ENCODE measurements at places on chromosomes 13 and 19.
A peak's percentile ranks its signal among the peaks of the same experiment; 100 is the strongest.

DNA sequence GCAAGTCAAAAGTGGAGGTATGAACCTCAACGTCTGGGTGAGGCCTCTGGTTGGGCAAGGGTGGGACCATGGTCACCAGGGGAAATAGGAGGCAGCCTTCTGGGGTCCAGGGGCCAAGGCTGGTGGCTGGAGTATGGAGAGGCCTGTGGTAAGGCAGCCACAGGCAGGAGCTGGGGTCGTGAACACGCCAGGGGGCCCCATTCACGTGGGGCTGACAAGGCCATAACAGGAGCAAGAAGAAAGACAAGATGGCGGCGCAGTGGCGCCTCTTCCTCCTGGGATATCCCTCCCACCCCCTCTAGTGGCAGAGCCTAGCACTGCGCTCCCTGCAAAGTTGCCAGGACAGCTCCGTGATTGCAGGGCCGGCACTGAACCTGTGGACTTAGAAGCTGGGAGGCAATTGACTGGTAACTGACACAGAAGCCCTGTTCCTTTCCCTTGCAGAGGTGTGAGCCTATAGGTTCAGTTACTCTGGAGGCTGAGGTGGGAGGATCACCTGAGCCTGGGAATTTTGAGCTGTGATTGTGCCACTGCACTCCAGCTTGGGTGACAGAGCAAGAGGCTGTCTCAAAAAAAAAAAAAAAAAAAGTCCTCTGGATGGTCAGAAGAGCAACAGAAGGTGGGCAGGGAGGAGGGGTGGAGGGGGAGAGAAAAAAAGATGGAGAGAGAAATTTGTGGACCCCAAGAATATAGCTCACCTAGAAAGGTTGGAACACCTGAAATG is 19.7 kb upstream of the EDDM13 start:
- DNase-seq, result peak; percentile 60

GRCh38 chr13:25886438-25887214 is 165.2 kb downstream of the SHISA2 start:
- peak; percentile 23 for DNase-seq

DNA sequence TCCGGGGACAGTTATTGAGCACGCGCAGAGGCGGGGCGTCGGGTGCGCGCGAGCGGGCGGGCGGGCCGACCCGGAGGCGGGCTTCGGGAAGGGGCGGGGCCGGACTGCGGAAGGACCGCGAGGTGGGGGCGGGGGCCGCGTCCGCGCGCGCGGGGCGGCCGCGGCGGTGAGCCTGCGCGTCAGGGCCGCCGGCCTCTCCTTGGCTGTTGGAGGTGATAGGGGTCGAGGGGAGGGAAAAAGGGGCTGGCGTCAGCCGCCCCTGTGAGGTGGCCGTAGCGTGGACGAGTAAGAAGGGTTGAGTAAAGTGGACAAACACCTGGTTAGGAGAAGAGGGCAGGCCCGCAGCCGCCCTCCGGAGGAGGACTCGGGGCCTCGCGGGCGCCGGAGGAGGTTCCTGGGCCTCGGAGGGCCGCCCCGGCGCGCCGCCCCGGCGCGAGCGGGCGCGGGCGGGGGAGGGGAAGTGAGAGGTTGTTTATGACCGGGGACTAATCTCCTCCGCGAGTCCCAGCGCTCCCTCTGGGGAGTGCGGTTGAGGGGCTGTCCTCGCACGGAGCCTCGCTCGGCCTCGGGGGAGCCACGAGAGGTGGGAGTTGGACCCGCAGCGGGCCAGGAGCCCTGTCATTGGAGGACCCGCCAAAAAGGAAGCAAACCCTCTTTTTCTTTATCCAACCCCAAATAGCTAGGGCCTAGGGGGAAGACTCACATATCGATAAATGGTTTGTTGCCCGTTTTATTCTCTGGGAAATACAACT is 547 bp upstream of the INTS6 start:
- no peak for DNase-seq

- DNase-seq, result no peak
These were observed 7.2 kb downstream of the HNRNPL start for GRCh38 chr19:38842439-38843174.

DNA sequence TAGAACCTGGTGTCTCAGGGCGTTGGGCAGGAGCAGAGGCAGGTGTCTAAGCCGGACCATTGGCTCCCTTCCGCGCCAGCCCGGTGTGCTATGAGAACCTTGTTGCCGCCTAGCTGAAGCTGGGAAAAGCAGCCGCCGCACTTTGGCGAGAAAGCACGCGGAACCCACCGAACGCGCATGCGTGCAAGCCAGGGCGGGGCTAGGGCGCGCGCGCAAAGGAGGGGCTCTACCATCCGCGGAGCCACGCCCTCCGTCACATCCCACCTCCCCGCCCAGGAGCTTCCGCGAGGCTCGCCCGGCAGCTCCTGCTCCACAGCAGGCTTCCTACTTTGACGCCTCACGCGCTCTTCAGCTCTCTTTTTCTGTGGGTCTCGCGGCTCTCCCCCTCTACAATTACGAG is 51.3 kb downstream of the WDR87 start:
- no peak for DNase-seq

GRCh38 chr13:49977992-49978391 is 18.9 kb upstream of the TRIM13 start:
- DNase-seq, result no peak

DNA sequence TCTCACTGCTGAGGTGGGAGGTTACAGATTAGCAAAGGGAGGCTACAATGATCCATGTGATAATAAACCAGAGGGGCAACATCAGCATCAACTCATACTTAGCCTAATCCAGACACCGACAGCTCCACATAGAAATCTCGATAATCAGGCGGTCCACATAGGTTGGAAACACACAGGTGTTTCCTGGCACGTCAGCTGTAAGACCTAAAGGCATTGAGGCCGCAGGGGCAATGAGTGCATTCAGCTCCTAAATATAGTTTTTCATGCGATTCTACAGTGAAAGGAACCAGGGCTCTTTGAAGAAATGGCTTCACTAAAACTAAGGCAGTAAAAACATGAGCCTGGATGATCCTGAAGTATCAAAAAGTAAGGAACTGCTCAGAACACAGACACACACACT is 19.3 kb downstream of the PLPP2 start:
- no peak for DNase-seq

GRCh38 chr19:52722062-52723003 is 12.5 kb downstream of the ZNF611 start:
- DNase-seq, result no peak

- no peak for DNase-seq
These were observed 37.8 kb upstream of the GAS6 start for GRCh38 chr13:113901642-113902041.

DNA sequence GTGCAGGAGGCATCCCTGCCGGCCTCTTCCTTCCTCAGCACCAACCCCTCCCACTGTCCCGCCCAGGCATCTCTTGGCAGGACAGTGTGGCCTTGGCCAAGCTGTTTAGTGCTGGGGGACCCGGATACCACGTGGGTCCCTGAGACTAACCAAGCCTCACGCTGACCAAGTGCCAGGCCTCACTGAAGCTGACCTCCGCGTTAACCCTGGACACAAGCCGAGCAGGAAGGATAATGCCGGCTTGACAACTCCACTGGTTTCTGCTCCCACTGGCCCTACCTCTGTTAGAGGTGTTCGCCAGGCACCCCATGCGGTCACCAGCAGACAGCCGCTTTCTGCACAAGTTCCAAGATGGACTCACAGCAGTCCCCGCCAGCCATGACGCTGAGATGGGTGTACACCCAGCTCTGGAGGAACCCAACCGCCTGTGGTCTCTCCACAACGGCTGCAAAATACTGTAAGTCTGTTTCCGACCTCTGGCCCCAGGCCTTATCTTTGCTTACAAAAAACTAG is 12.4 kb downstream of the GRTP1 start:
- no peak for DNase-seq

DNA sequence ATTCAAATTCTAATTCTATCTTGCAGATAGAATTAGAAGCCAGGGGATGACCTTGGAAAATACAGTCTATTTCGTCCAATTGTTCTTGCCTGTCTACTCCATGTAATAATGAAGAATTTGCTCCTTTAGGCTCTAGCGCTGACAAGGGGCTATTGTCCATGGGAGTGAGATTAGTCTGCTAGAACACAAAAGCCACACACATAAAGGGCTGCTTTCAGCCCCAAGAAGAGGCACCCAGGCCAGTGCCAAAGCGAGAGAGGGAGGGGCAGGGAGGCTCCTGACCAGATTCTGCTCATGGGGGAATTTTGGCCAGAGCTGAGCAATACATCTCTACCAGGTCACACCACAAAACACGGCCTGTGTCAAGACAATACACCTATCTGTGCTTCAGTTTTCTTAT is 1306.9 kb downstream of the UQCRFS1 start:
- DNase-seq, result no peak
